ENCODE measurements at places on chromosomes 4 and X.

- DNase-seq = no peak
Observed at GRCh38 chr4:147733716-147734344, 1.9 kb downstream of the ARHGAP10 start.

- no peak for DNase-seq
Observed at GRCh38 chrX:39674490-39675161, 423.1 kb downstream of the BCOR start.

GRCh38 chrX:107014936-107015335, 14.9 kb upstream of the MORC4 start:
- DNase-seq = no peak

GRCh38 chrX:65925592-65925991, 114.3 kb downstream of the VSIG4 start:
- no peak for DNase-seq

DNA sequence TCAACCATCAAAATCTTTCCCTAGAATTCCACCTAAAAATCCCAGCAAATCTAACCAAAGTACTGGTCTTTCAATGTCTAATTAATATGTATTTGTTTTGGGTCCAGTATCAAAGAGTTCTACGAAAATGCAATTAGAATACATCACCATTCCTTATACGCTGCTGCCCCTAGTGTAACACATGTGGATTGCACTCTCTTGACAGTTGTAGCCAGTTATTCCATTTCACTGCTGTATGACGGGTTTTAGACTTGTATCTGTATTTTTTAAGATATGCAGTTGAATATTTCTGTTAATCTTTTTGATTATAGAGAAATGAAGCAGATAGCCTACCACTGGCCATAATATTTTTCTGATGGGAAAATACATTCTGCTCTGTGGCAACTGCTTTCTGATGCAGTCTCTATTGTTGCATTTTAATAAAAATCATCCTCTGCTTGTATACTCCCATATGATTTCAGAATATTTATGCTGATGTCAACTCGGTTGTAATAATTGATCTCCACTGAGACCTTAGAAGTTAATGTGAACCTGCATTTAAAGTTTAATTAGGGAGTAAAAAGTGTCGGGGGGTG, 17.1 kb upstream of the PAGE2B start:
- DNase-seq = peak; percentile 25

DNA sequence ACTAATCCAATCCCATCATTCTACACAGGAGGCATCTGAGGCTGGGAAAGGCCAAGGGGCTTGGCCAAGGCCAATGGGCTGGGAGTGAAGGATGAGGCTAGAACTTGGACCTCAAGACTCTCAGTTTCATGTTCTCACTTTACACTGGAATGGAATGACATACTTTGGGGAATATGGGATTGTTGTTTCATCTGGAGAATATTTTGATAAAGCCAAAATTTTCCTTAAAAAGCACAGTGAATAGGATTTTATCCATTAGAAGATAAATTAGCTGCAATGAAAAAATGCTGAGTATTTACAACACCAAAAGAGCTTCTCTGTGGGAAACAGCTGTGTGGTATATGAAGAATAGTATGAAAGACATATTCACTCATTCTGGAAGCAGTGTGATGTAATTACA, 29.3 kb downstream of the SMIM20 start:
- no peak for DNase-seq

- no peak for DNase-seq
Observed at GRCh38 chrX:13597874-13598273, 28.5 kb downstream of the EGFL6 start.

- no peak for DNase-seq
Observed at GRCh38 chr4:16609170-16609758, 289.2 kb downstream of the LDB2 start.

DNA sequence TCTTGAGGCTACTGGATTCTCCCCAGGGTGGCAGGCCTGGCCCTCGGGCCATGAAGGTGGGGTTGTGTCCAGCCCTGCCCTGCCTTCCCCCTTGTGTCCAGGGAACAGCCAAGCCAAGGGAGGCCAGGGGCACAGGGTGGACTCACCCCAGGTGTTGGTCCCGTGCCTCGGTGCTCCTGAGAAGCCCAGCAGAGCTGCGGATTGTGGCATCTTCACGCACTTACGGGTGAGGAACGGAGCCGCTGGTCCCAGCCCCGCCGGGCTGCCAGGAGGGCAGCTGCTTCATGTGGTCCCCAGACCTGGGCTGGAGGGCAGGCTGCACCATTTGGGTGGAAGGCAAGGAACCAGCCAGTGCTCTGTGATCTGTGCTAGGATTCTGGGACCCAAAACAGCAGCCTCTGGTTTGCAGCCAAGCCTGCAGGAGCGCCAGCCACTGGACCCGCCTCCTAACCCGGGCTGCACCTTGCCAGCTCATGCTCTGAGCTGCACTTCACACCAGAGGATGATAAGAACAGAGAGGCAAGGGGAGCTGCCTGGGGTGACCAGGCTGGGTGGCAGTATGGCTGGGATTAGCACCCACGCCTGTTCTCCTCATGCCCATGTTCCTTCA, 36.1 kb upstream of the HMX1 start:
- no peak for DNase-seq

DNA sequence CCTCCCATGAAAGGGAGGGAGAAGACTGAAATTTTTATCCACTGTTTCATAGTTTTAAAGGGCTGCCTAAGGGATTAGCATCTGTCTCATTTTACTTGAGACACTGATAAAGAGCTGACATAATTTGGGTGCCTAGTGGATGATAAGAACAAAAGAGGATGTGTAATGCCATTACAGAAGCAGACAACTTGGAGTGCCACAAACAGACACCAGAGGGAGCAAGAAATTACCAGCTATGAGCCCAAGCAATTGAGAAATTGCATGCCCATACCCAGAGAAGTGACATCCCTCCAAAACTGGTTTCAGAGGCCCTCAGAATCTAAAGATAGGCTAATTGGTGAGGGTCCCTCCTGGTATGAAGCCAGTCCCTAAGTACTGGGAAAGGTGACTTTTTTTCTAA, 38.5 kb upstream of the POU3F4 start:
- DNase-seq = peak; percentile 23

DNA sequence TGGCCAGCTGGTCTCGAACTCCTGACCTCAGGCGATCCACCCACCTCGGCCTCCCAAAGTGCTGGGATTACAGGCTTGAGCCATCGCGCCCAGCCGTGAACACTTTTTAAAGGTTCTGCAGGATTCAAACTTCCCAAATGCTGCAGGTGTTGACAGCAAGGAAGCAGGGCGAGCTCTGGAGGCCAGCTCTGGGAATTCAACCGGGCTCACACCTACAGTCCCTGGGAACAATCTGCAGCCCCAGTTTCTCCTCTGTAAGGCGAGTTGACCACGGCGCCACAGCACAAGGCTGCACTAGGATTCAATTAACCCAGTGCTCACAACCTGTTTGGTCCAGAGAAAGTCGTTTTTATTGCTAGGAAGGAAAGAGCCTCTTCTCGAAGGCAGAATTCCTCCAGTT, 1.6 kb downstream of the MTNR1A start:
- DNase-seq = no peak

GRCh38 chrX:151722241-151722846, 6.5 kb downstream of the FATE1 start:
- no peak for DNase-seq

- DNase-seq = no peak
Observed at GRCh38 chr4:158280856-158281255, 70.6 kb downstream of the TMEM144 start.

DNA sequence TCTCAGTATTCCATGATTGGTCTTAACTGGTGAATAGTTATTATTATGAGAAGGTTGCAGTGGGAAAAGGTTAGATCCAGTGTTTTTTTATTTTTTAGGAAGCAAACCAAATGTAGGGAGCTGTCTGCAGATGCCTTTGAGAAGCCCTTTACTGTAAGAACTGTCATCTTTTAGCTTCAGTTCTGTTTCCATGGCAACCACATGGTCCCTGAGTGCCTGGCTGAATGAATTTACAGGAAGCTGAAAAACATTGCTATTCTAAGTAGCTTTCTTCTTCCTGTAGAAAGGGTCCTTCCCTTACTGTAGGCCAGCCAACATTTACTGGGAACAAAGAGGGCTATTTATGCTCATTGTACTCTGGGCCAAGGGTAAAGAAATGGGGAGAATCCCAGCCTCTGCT, 103.3 kb downstream of the DCLK2 start:
- DNase-seq = no peak

- DNase-seq = no peak
Observed at GRCh38 chrX:31127716-31128115, 55.9 kb upstream of the FTHL17 start.

DNA sequence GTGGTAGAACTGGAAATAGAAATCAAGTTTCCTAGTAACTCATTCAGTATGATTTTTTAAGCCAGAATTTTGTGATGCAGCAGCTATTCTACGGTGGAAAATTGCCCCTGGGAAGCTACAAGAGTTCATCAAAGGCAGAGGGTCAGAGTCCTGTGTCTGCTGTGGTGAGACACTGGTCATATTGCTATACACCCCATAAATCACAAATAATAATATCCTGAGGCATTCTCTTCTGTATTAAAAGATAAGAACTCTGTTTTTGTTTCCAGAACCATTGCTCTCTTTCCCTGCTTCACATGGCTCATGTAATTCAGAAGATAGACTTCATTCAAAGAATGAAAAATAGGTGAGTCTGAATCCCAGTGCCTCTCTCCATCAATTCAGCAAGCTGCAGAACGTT, 188.8 kb upstream of the NOCT start:
- no peak for DNase-seq

DNA sequence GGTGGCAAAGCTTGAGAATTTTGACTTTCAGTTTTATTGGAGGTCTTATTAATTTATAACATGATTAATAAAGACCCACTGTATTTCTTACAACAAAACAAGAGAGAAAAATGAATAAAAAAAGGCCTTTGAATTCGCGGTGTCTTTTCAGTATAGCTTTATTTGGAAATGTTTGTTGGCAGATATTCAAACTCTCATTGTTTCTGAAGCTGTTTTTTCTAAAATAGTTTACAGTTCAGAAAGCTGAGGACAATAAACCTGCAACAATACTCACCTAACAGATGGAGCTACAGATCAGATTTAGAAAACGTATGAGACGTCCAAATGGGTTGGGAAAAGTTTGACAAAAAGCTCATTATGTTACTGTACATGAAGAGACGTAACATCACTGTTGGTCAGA, 2.4 kb upstream of the SPARCL1 start:
- DNase-seq = no peak

GRCh38 chr4:147481577-147482109, 746 bp downstream of the EDNRA start:
- peak; percentile 25 for DNase-seq

DNA sequence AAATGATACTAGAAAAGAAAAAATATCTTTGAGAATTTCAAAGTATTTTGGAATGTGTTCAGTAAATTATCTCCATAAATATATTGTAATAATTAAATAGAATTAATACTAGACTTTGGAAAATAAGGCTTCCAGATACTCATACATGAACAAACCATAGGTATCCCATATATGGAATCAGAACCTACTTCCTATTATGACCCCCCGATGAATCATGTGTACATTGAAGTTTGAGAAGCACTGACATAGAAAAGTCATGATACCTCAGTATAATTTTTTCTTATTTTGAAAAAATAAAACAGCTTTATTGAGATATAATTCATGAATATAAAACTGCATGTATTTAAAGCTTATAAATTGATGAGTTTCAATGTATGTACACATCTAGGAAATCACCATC, 27.2 kb upstream of the SMARCA5 start:
- DNase-seq = no peak

GRCh38 chr4:6535329-6535692, 39.7 kb upstream of the MAN2B2 start:
- DNase-seq = no peak

DNA sequence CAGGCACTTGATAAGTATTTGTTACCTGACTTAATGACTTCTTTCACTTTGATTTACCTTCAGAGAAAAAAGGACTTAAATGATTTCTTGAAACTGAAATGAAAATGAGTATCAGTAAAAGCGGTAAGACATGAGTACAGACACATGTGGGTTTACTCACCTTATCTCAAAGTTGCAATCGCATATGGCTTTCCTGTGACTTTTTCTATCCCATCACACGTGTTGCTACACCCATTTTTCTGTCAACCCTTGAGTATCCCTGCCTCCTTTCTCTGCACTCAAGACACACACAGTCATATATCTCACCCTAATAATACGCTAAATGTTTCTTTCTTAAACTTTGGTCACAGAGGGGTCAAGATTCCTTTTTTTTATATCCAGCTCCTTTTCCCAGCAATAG, 11.0 kb upstream of the ARHGEF38 start:
- no peak for DNase-seq

- no peak for DNase-seq
Observed at GRCh38 chrX:7788334-7788733, 54.6 kb upstream of the VCX start.

DNA sequence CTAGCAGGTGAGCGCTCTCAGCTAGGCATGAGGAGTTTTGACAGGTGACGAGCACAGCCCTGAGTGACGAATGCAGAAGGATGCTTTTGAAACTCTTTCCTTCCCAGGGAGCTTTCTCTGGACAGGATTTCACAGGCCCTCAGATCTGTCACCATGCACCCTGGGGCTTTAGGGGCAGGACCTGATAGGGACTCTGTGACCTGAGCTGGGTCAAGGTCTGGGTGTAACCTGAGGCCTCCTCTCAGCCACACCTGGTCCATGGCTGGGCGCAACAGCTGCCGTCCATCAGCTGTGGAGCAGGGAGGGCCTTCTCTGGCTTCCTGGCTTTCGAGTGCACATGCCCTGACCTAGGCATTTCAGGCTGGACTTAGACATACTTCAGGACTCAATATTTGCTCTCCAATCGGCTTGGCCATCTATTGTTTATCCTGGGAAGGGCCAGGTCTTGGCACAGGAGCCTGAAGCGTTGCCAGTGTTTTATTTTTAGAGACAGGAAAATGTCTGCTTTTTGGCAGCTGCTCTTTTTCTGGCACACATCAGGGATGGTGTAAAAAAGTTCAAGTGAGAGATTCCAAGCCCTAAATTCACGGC, 56.4 kb downstream of the C4orf51 start:
- DNase-seq = no peak

GRCh38 chr4:93648258-93648657, 180.3 kb upstream of the ATOH1 start:
- no peak for DNase-seq

- no peak for DNase-seq
Observed at GRCh38 chr4:82998898-82999297, 11.7 kb downstream of the LIN54 start.

All from stimulated activated CD8-positive, alpha-beta memory T cell treated with anti-CD3 and anti-CD28 coated beads, Interleukin-4, amount 100 ng/mL, for 48 hours (primary cell).